ENCODE measurements at places on chromosomes 3 and 15.

DNA sequence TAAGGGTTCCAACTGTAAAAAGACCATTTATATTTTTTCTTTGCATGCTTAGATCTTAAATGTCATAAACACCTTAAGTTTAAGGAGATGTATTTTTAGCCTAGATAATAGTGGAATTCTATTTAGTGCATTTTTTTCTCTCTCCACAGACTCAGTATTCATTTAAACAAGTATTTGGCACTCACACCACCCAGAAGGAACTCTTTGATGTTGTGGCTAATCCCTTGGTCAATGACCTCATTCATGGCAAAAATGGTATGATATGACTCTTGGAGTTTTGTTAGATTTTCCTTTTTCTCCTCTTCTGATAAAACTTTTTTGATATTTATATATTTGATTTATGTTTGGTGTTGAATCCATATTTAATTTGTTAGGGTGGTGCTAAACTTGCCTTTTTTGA, 7.3 kb downstream of the KIF23 start:
- DNase-seq: no peak

DNA sequence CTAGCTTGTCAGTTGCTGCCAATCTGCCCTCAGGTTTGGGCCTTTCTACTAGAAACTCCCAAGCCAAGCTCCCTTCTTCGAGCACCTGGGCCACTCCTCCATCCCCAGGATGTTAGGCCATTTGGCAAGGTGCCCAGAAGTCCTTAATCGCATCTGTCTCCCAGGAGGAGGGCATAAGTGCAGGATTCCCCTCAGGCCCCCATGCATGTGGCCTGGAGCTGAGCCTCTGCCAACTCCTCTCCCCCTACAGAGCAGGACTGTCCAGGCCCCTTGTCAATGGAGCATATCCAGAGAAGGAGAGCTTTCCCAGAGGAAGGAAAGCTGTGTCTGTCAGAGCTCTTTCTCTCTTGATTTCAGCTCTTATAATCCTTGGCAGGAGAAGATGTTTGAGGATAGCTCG, 182.6 kb upstream of the ROPN1 start:
- no peak for DNase-seq

DNA sequence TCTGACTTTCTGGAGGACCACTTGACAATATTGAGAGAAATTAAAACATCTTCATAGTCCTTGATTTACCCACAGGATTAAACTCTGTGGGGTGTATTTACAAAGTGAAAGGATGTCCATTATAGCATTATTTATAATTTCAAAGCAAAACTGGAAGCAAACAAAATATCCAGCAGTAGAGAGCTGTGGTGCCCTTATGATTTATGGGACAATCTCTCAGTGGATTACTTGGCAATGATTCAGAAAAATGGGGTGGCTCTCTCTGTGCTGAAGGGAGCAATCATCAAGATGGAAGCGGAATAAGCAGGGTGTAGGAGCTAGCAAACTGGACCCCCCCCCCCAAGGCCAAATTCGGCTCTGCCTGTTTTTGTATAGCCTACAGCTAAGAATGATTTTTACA, 9.0 kb downstream of the PPCDC start:
- DNase-seq: no peak

- no peak for DNase-seq
Observed at GRCh38 chr3:54056521-54056920, 65.8 kb upstream of the CACNA2D3 start.

GRCh38 chr3:114565216-114565615, 271.4 kb downstream of the TIGIT start:
- DNase-seq: no peak

DNA sequence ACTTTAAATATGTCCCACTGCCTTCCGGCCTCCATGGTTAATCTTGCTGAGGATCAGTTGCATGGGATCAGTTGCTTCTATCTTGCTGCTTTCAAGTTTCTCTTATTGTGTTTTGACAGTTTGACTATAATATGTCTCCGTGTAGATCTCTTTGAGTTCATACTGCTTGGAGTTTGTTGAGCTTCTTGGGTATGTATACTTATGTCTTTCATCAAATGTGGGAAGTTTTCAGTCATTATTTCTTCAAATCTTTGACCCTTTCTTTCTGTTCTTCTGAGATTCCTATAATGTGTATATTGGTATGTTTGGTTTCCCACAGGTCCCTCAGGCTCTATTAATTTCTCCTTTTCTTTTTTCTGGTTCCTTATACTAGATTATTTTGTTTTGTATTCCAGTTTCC, 30.8 kb downstream of the PCCB start:
- no peak for DNase-seq

DNA sequence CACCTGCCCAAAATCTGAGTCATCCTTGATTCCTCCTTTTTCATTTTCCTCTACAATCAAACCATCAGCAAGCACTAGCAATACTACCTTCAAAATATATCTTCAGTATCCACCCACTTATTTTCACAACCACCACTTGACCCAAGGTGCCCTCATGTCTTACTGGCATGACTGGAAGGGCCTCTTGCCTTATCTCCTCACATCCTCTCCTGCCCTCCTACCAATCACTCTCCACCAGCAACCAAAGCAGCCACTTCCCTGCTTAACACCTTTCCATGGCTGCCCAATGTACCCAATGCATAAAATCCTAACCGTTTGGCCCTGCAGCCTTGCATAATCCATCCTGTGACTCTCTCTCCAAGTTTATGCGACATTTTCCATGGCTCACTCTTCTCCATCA, 76.0 kb downstream of the MTHFS start:
- DNase-seq: no peak

DNA sequence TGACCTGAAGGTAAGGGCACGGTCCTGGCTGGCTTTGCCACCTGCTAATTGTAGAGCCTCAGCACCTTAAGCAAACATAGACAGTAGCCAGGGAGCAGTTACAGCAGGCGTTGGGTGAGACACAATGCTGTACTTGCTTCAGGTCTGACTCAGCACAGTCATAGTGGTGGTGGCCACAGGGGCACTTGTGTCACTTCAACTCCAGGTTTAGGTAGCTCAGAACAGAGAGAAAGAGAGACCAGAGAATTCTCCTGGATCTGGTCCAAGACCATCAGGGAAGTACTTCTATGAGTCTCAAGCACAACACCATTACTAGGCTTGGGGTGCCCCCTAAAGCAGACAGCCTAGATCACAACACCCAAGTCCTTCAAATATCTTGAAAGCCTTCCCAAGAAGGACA, 204.4 kb downstream of the OTOL1 start:
- no peak for DNase-seq

DNA sequence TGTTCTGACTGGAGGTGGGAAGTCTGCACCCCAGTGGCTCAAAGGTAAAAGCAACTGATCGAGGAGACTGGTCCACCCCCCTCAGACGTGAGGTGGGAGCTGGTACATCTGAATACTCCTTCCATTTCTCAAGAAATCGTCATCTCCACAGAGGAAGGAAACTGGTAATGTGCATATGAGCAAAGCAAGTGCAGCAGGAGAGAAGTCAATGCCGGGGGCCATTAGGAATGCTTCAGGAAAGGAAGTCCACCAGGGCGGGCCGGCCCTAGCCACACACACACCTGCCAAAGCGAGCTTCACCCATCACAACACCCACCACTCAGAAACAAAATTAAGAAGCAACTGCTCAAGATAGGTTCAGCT, 8.5 kb downstream of the TBC1D2B start:
- no peak for DNase-seq

GRCh38 chr15:84847382-84847781, 30.2 kb downstream of the ALPK3 start:
- DNase-seq: no peak

GRCh38 chr3:15307580-15307979, 24.8 kb downstream of the SH3BP5 start:
- no peak for DNase-seq

GRCh38 chr3:141124715-141125114, 73.6 kb downstream of the SPSB4 start:
- no peak for DNase-seq

DNA sequence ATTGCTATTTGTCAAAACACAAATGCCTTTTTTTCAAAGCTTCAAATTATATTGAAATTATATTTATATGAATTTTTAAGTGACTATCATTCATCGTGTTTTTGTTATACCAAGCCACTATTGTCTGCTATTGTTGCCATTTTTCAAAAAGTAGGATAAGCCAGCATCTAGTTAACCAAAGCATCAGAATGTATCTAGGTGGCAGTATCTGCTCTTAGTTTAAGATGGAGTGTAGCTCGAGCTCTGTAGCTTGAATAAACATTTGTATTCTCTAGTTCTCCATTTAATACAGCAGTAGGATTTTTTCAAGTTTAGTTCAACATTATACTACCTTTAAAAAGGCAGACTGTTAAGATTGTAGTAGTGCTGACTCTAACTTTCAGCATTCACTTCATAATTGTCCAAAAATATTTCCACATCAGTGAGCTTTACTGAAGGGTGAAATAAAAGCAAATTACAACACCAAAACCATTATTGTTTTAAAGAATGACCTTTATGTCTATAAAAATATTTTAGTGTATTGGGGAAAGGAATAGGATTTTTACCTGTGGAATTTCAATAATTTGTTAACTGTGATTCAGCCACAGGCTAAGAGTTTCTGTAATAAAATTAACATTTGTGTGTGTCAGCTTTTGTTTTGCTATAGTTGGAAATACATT, 19.6 kb upstream of the C15orf61 start:
- no peak for DNase-seq

- peak; percentile 61 for DNase-seq
Observed at GRCh38 chr3:46629551-46630517, 17.5 kb downstream of the FAM240A start.

DNA sequence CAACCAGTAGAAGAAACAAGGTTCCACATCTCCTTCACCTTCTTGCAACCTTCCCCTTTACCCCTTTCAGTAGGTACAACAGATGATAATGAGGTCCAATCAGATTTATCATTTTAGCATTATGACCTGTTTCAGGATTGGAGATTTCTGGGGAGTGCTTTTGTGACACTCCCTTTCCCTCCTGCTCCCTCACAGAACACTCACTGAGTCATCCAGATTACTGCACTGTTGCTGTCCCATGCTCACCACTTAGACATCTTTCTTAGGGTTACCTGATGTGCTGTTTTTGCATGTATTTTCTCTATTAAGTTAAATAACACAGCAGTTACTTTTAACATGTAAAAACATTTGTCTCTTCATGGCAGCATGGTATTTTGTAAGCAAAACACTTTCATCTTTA, 118.5 kb downstream of the MFSD1 start:
- no peak for DNase-seq

DNA sequence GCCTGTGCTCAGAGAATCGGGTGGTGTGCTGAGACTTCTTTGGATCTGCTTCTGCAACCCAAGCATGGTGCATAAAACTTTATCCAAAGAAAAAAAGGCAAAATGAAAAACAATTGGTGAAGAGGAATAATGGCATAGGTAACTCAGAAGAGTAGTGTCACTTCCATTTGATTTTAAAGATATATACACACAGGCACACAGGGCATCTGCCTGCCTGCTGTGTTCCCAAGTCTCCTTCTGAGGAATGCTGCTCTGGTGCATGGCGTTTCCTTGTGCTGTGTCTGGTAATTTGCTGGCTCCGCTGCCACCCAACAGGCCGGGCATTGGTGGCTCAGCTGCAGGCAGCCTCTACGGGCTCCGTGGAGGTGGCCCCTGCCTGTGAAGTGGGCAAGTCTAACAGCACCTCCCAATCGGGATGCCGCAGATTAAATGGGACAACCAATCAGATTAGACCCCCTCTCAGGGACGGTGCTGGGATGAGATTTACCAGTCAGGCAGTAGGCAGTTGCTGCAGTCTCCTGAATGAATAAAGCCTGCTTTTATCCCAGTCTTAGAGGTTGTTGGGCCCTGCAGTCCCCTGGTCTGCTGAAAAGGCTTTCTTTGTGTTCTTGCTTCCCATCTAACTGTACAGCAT, 253.7 kb upstream of the RASGRP1 start:
- DNase-seq: no peak

GRCh38 chr3:8856721-8857120, 87.3 kb upstream of the OXTR start:
- no peak for DNase-seq

- no peak for DNase-seq
Observed at GRCh38 chr3:52222319-52223221, 2.9 kb downstream of the TLR9 start.

DNA sequence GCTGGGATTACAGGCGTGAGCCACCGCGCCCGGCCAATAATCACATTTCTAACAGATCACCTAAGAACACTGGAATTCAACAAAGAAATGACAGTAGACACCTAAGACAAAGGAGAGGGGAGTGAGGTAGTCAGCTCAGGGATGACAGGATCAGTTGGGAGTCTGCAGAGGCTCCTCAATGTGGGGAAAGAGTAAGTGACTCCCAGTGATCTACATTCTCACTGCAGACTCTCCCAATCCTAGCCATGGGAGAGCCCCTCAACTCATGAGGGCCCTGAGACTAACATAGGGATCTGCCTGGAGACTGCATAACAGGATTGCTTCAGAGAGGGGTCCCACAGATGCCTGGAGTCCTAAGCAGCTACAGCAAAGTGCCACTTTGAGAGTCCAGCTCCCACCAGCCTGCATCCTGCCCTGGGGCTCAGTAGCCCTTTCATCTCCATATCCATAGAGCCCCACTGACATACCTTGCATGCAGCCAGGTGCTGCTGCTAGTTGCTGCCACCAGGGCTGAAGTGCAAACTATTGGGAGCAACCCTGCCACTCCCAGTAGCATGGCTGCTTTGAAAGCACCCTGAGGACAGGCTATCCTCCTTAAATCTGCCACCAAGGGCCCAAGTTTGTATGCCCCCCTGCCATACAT, 21.8 kb upstream of the PFN2 start:
- DNase-seq: no peak

GRCh38 chr3:162719684-162720341, 1223.2 kb downstream of the OTOL1 start:
- DNase-seq: no peak

- DNase-seq: peak; percentile 25
Observed at GRCh38 chr3:173584093-173584837, 186.7 kb downstream of the NLGN1 start.

- no peak for DNase-seq
Observed at GRCh38 chr15:101489599-101490407, at the start of gene PCSK6. Gene PCSK6, minus strand, starts transcription at chr15:101489707. Its CDS starts 37 bp downstream, at chr15:101489670.

- no peak for DNase-seq
Observed at GRCh38 chr3:141382571-141382970, 14.3 kb downstream of the ZBTB38 start.

GRCh38 chr3:64399205-64399800, 174.0 kb upstream of the PRICKLE2 start:
- DNase-seq: no peak

DNA sequence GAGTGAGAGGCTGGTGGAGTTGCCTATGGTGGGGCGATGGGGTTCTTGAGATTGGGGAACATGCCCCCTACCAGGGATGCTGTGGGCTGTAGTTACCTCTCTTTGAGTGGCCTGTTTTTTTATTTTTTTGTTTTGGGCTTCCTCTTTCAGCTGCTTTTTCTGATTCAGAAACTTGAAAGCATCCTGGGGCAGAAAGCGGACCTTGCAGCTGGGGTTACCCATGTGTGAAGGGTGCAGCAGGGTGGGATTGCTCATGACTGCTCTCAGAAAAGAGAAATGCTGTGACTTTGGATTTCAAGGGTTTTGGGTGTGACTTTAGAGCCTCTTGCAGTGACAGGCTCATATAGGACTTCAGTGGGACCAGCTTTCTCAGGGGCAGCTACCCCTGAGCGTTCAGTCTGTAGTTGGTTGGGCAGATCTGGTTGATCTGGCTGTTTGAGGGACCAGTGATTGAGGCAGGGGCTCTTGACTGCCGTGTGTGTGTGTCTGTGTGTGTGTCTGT, 1.8 kb downstream of the LIMD1 start:
- no peak for DNase-seq

- DNase-seq: no peak
Observed at GRCh38 chr15:85100186-85100937, 118.7 kb downstream of the PDE8A start.

- peak; percentile 37 for DNase-seq
Observed at GRCh38 chr15:60326824-60327654, 70.7 kb downstream of the ANXA2 start.

Measured in hippocampal formation (tissue), 2 donors.